CD4-positive, alpha-beta T cell (primary cell): ENCODE measurements at places on chromosomes 11 and 22. TPM values are rescaled to one million over a fixed set of nuclear protein-coding genes. Genes with fewer than 3 reads are reported as not detected.

DNA sequence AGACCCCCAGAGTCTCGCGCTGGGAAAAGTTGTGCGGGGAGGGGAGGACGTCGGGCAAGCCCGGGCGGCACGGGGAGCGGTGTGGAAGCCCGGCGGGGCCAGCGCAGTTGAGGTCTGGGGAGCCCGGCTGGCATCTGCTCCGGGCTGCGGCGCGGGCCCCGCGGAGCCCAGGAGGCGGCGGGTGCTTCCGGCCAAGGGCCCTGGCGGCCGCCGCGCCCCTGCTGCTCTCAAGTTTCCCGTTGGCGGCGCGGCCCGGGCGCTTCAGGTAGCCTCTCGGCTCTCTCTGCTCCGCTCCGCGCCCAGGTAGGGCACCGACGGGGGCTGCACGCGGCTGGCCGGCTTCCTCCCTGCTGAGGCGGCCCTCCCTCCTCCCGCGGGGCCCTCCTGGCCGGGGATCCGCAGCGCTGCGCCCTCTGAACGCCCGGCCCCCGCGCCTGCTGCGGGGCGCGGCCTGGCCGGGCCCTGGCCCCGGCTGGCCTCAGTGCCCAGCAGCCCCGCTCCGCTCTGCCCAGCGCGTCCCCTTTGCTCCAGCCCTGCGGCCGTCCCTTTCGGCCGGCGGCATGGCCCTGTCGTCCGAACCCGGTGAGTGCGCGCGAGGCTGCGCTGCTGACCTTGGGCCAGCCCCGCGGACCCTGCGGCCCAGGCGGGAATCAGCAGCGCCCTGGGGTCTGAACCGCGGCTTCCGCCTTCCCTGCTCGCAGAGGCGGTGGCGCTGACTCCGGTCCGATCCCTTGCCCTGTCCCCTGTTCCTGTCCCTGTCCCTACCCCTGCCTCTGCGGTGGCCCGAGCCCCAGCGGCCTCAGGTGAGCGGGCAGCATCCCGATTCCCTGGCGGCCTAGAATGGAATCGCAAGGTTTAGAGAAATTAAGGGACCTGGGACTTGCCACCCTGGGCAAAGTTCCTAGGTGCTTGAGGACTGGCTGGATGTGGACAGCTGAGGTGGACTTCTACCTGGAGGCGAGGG, 4.3 kb upstream of the AMPD3 start:
- DNase-seq = peak; percentile 68

The POU2AF2 gene
- not detected for total RNA-seq

DNA sequence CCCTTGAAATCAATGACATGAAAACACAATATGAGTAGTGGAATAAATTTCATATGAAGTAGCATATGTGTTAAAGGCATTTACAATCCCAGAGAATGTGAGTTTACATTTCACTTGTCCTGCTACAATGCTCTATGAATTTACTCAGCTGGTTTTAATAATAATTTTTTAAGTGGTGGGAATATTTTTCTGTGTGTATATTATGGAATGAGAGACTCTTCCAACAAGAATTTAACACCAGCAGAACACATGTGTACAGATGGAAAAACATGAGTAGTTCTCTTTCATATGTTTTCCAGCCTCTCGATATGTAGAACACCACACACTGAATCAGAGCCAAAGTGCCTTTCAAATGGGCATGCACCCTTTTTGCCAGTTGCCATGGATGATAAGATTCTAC, 170.4 kb downstream of the MAML2 start:
- DNase-seq = no peak

The IGF2 gene
- not detected for total RNA-seq

GRCh38 chr11:117465236-117465997, 137.8 kb downstream of the CEP164 start:
- no peak for DNase-seq
